GM19239 (cell line): ENCODE measurements at places on chromosomes 7 and 10.
A peak's percentile ranks its signal among the peaks of the same experiment; 100 is the strongest.

DNA sequence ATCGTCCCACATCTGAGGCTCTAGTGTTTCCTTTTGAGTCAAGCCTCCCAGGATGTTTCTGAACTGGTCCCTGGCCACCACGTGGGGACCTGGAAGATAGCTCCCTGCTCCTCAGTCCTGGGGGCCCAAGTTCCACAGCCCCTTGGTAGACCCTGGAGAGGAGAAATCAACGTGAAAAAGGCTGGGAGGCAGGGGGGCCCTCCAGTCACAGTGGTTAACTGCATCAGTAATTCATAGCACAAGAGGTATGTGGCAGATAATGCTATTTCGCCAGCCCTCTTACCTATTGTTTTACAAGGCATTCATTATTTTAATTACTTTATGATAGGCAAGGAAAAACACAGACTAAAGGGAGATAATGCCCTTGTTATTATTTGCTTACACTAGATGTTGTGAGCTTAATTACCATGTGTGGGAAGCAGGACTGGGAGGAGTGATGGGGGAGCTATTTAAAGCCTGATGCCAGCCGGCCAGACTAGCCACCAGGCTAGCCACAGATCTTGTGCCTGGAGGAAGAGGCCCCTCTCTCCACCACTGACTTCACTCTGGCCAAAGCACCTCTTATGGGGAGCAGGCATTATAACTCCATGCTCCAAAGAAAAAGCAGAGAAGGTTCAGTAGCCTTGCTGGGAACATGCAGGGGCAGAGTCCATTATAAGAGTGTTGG, 230.7 kb downstream of the KCNMA1 start:
- no peak for DNase-seq

- DNase-seq = no peak
Observed at GRCh38 chr7:44065431-44066110, at the start of gene PGAM2. Gene PGAM2 (minus strand): TSS chr7:44065567. CDS start chr7:44065529, 38 bp downstream.

GRCh38 chr10:113158183-113158582, 208.1 kb downstream of the TCF7L2 start:
- DNase-seq = no peak

- no peak for DNase-seq
Observed at GRCh38 chr7:137994216-137994615, 7.7 kb downstream of the CREB3L2 start.

DNA sequence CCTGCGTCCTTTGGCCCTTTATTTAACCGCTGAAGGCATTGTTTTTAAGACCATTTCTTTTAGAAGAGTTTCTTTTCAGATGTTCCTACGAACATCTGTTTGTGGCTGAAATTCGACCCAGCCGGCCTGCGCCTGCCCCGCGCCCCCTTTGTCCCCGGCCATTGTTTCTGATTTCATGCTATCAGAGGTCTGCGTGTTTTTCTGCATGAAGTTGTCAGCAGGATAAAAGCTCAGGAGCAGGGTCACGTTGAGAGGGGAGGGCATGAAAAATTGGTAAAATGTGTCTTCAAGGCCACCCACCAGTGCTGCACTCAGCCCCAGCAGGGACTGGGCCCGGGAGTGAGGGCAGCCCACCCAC, 43.1 kb downstream of the NKX6-2 start:
- DNase-seq = no peak

DNA sequence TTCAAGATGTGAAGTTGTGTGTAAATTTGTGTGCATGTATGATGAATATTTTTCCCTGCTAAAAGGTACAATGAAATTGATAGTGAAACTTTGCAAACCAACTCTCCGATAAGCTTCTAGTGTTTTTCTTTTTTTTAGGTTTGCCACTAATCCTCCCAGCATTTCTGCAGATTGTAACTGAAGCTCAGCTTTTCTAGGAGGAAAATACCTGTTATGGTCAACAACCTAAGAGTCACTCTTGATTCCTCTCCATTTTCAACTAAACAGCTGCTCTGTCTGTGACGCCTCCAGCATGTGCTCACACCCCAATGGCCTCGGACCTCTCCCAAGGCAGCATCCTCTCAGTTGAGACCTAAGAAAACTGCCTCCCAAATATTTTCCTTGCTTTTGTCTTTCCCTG, 406.2 kb downstream of the KCNMA1 start:
- DNase-seq = no peak

DNA sequence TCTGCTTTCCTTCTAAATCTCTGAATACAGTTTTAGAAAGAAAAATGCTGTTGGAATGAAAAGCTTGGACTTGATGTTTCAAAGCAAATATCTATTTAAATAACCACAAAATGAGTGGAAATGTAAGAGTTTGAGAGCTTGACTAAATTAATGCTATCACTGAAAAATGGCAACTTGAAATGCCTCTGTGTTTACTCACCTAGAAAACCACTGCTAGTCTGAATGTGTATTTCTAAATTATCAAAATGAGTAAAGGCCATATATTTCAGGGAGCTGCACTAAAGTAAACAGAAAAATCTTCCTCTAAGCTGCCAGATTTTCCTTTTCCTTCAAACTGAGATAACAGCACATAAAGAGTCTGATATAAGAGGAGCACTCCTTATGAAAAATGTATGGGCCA, 87.9 kb downstream of the DPY19L1 start:
- DNase-seq = no peak

DNA sequence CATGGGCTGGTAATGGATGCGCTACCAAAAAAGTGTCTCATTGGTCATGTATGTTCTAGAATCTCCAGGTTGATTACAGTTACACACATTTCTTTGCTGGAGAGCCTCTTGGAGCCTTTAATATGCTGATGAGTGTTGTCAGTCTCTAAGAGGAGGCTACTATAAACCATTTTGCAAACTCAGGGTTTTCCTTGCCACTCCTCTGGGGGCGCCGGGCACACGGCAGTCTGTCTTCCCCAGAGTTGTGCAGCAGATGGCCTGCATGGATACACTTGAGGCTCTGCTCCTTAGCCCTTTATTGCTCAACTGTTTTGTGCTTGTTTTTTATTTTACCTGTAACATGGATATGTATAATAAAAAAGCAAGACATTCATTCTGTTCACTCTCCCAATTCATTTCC, 196.5 kb downstream of the ACTR3B start:
- DNase-seq = no peak

- DNase-seq = no peak
Observed at GRCh38 chr10:88157981-88158465, 294.6 kb downstream of the PTEN start.

GRCh38 chr10:125060826-125061556, 99.4 kb downstream of the CTBP2 start:
- DNase-seq = no peak

DNA sequence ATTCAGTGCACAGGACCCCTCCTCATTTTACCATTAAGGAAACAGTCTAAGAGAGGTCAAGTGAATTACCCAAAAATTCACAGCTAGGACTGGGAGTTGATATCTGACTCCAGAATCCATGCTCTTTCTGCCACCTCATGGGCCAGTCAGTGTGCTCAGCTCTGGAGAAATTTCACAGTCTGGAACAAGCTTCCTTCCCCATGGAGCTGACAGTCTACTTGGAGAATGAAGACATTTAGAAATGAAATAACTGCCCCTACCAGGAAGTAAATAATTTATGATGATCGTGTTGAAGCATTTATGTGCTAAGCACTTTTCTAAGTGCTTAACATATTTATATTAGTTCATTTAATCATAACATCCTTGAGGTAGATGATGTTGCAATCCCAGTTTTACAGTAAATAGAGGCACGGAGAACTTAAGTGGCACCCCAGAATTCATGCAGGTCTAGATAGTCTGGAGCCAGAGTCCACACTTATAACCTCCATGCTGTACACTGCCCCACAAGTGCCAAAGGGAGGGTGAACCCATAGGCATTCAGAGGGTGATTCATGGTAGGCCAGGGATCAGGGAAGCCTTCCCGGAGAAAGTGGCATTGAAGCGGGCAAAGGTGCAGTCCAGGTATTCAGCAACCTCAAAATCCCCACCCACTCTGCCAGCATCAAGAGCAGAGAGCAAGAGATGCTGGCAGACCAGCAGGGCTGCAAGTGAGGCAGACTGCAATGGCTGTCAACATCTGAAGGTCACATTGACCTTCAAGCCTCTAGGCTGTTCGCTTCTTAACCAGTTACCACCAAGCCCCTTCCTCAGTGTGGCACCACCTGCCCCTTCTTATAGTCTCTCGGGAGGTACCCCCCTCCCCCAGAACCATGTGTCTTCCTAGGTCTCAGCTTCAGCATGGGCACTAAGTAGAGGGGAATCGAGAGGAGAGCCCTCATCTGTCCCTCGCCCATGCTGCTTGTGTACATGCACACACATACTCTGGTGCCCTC, 38.4 kb upstream of the LRRC4 start:
- DNase-seq = no peak

DNA sequence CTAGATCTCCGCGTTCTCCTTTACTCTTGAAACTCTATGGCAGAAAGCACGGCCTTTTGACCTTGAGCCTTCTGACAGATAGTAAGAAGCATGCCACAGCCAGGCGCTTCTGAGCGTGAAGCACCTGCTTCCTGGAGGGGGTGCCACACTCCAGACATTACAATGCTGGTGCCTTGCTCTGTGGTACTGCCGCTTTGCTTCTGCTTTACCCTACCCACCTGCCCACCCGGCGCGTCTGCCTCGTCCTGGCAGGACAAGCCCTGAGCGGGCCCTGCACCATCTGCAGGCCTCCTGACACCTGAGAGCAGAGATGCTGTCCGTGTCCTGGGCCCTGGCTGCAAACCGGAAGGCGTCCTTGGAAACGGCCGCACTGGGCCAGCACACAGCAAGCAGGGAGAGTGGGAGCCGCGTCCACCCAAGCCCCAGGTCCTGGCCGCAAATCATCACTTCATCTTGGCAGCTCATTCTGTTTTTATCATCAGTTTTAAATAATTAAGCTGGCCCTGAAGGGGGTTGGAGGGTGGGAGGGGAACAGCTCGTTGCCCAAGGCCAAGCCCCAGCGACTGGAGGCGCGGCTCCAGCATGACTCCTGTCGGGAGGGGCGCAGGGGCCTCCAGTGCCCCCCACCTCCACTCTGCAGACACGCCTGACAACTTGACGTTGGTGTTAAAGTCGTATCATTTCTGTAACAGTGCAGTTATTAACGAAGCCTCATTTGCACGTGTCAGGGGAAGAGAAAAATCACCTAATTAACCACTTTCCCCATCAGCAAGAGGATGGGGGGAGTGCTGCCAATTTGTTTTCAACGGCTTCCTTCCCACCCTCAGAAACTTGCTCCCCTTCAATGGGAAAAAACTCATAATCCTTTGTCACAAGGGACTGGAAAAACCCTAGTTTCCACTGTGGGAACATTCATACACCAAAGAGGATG, 132.2 kb downstream of the MAD1L1 start:
- DNase-seq = peak; percentile 80

GRCh38 chr7:79692015-79692414, 238.5 kb upstream of the MAGI2 start:
- DNase-seq = no peak

GRCh38 chr10:7915923-7916536, 97.7 kb downstream of the TAF3 start:
- no peak for DNase-seq

DNA sequence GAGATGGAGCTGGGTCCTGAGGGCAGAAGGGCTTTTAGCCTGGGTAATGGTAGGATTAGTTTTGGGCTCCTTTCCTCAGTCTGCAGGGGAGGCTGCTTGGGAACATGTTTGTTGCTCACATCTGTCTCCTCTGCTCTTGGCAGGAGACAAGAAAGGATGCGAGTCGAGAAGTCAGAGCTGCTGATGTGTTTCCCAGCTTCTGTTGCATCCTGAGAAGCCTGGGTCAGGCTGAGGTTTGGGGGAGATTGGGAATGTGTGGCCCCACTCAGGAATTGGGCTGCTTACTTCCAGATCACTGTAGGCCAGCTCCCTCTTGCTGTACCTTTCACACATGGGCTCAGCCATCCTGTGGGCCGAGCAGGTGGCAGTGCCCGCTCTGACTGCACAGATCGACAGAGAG, 79.2 kb downstream of the CCNY start:
- no peak for DNase-seq

DNA sequence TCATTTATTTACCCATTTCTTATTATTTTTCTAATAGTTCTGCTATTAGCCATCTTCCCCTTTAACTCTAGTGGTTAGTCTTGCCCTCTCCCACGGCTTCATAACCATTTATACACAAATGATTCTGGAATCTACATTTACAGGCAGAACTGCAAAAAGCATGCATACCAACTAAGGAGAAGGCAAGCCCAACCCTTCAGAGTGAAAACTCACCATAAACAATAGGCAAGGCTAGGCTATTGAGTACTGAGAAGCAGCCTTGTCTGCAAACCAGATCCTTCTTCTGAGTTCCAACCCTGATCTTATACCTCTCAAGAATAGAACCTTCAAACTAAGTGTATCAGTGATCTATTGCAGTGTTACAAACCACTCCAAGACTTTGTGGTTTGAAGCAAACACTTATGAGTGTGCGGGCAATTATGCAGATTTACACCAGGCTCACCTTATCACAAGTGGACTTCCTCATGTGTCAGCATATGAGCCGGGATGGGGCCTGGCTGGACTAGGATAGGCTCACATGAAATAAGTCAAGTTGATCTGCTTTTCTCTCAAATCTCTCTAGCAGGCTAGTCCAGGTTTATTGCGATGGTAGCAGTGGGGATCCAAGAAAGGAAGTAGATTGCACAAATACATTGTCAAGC, 896.9 kb upstream of the PHF14 start:
- no peak for DNase-seq

DNA sequence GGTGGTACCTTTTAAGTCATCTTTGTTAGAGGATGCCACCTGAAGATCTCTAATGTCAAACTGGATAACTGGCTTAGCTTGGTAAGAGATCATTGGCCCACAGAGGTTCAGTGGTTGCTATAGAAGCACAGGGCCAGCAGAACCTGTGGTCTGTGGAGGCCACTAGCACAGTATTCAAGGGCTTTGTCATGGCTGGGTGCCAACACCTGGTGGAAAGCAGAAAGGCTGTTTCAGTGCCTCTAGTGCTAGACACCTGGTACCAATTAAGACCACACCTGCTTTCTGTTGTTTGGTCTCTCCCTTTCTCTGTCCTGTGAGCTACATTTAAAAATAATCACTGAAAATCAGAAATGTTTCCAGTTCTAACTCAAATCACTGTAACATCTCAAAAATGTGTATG, 10.0 kb upstream of the PCGF5 start:
- no peak for DNase-seq

DNA sequence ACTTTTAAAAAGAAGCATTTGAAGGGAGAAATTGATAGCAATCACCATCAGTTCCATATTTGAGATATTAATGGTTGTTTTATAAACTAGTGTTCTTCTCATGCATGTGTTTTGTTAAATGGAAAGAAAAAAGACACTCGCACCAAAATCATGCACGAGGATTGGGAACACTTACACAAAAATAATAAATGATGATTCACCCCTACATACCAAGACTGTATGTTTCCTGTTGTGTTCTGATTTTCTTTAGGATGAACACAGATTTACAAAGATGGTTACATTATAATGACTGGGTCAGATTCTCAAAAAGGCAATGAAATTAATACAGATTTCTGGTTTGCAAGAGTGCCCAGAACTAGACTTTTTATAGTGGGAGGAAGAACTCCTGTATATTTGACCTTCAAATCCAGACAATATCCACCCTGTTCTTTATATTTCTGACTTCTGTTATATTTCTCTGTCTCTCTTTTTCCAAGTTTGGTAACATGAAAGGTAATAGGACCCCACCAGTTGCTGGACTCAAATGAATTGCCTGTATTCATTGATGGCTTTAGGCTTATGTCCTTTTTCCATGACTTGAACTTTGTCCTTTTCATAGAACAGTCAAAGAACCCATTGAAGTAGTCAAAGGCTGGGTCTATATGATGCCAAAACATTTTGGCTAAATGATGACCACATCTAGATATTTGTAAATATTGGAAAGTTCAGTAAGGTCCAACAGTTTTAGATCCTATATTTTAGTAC, 54.4 kb downstream of the SEMA3A start:
- DNase-seq = no peak
